ENCODE measurements at places on chromosomes 5 and 9. TPM values are rescaled to one million over a fixed set of nuclear protein-coding genes. Genes with fewer than 3 reads are reported as not detected.

The GCNT4 gene
- total RNA-seq: 2.5 TPM

The EDIL3 gene
- total RNA-seq: 48.1 TPM

The TMEM174 gene
- total RNA-seq: not detected

The PLAC8L1 gene
- total RNA-seq: not detected

The SHISAL2B gene
- total RNA-seq: not detected

The ADGRD2 gene
- not detected for total RNA-seq

The IFNA13 gene
- total RNA-seq: not detected

The C9 gene
- not detected for total RNA-seq
